ENCODE measurements at places on chromosomes 6 and 20.

DNA sequence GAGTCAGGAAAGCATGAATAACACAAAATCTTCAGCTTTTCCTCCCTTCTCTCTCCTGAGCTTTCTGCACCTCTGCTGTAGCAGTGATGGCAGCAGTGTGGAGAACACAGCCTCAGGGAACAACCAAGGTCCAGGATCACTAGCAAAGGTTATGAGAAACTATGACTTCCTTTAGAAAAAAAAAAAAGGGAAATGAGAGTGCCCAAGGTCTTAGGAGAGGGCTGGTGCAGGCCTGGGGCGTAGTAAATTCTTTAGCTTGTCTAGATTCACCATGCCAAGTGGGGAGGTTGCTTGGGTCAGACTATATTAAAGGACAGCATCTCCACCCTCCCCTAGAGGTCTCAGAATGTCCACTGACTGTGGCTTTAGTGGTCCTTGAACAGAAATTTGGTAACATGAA, 40.4 kb upstream of the POLR1H start:
- no peak for DNase-seq

- DNase-seq: no peak
These were observed 22.6 kb downstream of the FERMT1 start for GRCh38 chr20:6100246-6100645.

GRCh38 chr6:80454197-80454596, 347.7 kb downstream of the BCKDHB start:
- peak; percentile 95 for DNase-seq

DNA sequence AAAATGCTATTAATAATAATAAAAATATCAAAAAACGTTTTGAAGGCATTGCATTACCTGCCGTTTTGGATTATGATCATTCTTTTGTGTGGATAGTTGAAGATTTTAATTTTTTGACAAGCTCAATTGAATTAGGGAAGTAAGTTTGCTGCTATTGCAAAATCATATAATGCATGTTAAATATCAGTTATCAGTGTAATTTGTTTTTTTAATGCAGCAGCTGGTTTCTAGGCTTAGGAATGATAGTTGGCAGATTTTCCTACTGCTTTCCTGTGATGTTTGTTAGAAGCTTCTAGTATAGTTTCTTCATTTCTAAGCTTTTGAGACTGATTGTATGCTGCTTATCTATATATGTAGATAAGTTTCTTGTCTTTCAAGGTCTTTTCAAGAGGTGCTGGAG, 99.0 kb downstream of the JARID2 start:
- DNase-seq: no peak

DNA sequence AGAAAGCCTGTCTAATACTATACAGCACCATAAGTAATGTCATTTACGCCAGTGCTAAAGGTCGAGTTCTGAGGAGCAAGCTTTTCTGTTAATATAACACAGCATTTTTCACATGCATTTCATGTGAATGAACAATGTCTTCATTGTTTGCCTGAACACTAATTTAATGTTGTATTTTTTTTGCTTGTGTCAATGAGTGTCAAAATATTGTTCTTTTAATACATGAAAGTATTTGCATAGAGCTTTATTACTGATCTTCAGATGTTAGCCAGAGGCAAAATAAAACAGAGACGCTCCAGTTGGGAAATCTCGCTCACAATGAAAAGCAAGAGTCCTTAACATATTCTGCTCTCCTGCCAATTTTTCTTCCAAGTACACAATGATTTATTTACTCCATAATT, 151.8 kb downstream of the FOXC1 start:
- no peak for DNase-seq

DNA sequence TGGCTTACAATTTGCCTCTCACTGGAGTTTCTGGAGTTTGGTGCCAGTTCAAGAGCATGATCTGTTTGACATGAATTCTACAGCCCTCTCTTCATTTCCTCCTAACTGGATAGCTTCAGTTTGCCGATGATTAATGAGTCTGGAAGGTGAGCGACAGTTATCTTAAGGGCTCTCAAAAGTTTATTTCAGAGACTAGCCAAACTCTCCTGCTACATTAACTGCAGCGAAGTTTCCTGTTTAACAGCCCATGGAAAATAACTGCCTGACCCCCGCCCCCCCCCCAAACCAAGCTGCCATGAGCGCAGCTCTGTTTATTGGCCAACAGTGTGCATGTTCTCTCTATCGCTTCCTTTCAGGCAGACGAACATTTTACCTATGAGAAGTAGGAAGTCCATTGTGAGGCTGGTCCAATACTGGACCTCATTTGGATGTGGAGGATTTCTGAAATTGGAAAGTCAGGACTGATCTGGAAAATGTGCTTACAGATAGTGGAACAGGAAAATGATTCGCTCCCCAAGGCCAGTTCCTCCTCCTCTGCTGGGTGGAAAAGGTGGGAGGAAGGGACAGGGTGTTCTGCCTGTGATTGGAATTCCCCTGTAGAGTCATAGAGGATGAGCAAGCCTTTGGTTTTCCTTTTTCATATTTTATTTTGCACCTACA, 522.2 kb upstream of the JAG1 start:
- peak; percentile 90 for DNase-seq

GRCh38 chr20:31661625-31662371, 24.1 kb downstream of the COX4I2 start:
- peak; percentile 75 for DNase-seq

- no peak for DNase-seq
These were observed 180.5 kb downstream of the ISM1 start for GRCh38 chr20:13401596-13401995.

- no peak for DNase-seq
These were observed 11.3 kb downstream of the PTGIS start for GRCh38 chr20:49556621-49557020.

DNA sequence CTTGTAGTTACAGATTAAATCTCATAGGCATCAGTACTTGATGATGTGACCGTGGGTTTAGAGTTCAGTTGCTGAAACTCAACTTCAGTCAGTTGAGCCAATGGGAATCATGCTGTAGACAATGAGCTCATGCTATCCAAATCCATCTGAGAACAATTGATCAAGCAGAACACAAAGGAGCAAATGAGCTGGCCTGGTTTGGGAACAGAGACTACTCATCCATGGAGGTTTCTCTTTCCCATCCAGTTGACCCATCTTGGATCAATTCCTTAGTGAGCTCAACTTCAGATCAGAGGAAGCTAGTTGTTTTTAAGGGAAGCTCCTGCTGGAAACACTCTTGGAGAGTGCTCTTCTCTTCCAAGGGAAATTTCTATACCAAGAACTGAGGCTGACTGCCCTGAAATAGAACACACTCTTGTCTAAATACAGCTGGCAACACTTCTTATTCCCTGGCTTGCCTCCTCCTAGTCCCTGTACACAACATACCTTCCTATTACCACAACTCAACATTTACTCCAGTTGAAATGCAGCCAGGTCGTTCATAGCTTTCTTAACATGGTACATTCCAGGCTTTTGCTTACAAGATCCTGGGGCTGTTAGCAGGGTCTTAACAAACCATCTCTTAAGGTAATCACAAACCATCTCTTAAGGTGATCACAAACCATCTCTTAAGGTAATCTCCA, 203.9 kb upstream of the PRDM1 start:
- peak; percentile 70 for DNase-seq

- DNase-seq: no peak
These were observed 289.2 kb upstream of the RNF24 start for GRCh38 chr20:4304601-4305000.

- DNase-seq: no peak
These were observed 211.6 kb upstream of the THEMIS start for GRCh38 chr6:128112494-128112893.

- DNase-seq: no peak
These were observed 164.6 kb downstream of the CLIC5 start for GRCh38 chr6:45851034-45851400.

- no peak for DNase-seq
These were observed 324.2 kb upstream of the MAN1A1 start for GRCh38 chr6:119673741-119674140.
